ENCODE measurements at places on chromosomes 5 and 9.

GRCh38 chr9:86135371-86135770, 36.0 kb upstream of the GOLM1 start:
- no peak for DNase-seq

DNA sequence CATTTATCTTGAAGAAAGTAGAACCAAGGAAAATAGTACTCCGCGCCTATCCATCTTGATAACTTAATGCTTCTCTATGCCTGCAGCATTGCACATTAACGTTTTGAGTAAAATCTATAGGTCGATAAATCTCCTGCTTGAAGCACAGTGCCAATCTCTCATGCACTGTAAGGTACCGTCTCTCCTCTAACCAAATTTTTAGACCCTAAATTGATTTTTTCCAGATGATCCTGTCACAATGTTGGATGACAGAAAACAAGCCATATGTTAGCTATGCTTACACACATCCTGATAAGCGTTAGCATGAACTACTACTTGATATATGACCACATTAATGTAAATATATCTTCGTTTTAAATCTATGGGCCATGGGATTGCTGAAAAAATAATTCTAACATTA, 723.8 kb upstream of the CDH6 start:
- DNase-seq: no peak

DNA sequence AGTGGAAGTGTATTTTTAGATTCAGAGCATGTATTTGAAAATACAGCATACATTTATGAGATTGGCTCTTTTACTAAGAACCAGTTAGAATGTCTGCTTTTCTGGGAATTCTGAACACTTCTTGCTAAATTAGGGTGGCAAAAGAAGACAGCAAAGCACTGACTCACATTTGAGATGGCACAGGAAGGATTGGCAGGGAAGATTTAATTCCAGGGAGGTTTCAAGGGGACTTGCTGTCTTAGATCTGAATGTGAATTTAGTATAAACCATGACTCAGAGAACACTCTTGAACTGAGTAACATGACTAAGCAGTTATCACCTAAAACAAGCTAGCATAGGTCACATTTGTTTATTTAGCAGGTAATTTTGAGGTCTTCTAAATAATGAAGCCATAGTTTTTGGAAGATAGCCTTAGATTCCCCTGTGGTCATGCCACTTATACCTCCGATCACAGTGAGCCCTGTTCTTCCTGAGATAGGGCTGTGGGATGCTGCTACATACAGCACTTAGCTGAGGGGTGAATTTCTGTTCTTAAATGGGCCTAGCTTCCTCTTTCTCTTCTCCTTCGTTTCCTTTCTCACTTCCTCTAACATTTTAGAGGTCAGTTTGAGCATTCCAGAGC, 173.8 kb downstream of the PCSK1 start:
- DNase-seq: no peak

DNA sequence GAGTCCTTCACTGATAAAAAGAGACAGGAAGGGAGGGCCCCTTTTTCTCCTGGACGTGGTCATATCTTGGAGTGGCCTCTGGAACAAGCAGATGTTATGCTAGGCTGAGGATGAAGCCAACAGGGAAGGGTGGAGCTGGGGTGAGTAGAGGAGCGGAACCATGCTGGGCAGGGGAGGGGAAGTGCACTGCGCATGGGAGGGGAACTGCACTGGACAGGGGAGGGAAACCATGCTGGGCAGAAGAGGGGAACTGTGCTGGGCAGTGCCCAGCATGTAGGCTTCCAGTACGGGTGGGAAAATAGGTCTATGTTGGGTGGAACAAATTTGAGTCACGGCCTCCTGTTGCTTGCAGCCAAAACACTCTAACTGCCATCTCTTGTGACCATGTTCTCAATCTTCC, 19.3 kb upstream of the IRX4 start:
- no peak for DNase-seq

- no peak for DNase-seq
Observed at GRCh38 chr5:66138637-66139317, 5.3 kb upstream of the SREK1 start.

- DNase-seq: no peak
Observed at GRCh38 chr9:89912605-89912953, 307.8 kb downstream of the GADD45G start.

DNA sequence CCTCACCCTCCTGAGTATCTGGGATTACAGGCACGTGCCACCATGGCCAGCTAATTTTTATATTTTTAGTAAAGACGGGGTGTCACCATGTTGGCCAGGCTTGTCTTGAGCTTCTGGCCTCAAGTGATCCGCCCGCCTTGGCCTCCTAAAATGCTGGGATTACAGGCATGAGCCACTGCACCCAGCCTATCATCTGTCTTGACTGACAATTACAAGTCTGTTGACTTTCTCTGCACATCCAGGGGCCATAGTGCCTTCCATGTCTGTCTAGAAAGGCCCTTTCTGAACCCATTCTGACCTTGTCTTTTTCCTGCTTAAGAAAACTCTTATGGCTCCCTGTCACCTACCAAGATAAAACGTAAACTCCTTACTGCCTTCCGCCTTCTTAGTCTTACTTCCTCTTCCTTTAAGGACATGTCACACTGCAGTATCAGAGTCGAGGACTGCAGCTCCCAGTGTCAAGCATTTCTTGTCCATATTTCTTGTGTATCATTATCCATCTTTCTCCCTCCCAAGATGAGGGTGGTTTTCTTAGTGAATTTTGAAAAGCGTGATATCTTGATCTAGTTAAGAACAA, 49.9 kb upstream of the SHB start:
- DNase-seq: no peak

GRCh38 chr5:135680713-135681112, 101.9 kb upstream of the CXCL14 start:
- DNase-seq: no peak

GRCh38 chr9:105881654-105882349, 187.5 kb downstream of the TMEM38B start:
- peak; percentile 19 for DNase-seq

GRCh38 chr9:133792721-133793470, 54.7 kb upstream of the SARDH start:
- DNase-seq: no peak

GRCh38 chr5:43039471-43040286, 440 bp downstream of the ANXA2R start:
- DNase-seq: peak; percentile 75

DNA sequence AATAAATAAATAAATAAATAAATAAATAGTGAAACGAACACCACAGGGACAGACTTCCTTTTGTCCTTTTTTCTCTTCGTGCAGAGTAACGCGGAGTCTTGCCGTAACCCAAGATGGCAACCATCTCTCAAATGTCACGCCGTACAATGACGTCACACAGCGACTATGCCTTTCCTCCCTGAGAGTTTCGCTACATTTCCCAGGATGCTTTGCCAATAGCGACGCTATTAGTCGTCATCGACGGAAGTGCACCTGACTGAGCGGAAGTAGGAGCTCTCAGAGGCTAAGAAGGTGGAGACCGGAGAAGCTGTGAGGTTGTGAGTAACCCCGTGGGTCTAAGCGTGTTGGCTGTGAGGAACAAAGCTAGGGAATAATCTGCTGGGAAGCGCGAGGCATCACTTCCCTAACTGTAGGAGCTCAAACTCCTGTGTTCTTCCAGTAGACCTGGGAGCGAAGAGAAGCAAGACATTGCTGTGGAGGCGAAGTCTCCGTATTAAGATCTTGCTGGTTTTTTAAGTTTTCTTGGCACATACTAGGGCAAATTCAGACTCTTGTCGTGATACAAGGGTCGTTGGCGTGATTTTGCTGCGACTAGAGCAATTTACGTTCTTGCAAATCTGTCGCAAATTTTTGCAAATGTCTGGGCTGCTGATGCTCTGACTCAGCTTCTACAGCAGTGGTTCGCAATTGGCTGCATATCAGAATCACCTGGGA, at the start of gene TTC1:
Gene TTC1 (plus strand): TSS at position 263 of the 714 bp plus-strand sequence. CDS start 1,390 bp downstream, outside the sequence.
- DNase-seq: peak; percentile 81

DNA sequence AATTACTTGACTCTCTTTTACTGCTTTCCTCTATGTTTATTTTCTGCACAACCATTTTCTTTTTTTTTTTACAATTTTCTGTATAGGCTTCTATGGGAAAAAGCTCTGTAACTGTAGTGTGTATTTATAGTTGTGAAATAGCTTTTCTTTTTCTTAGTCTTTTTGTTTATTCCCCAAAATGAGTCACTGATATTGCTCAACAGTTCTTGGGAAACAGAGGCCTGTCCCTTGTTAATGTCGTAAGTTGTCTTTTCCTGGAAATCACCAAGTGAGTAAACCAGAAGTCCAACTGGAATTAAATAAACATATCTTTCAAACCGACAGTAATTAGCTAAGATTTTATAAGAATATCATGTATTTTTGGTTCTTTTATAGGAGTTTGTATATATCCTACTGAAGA, 325.1 kb upstream of the PRR16 start:
- no peak for DNase-seq

Data from NCI-H1417 treated with DMSO at 0.1 percent for 48 hours (cell line).